ENCODE measurements at places on chromosomes 5 and 9.

- no peak for DNase-seq
Measured at GRCh38 chr9:116550696-116551436, 136.2 kb upstream of the TRIM32 start.

DNA sequence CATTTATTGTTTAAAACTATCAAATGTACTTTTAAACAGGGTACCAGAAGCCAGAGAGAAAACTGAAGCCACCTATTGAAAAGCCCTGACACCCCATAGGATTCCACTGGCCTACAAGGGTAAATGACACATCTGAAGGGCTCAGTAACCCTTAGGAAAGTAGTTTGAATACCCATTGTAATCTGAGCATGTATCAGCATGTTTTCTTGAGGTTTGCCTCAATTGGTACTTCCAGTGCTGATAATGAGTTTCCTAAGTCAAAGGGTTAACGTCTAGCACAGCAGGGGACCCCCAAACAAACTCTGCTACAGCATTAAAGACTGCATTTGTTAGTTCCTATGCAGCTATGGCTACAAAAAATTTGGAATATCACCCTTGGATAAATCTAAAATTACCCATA, 657.1 kb downstream of the NR2F1-AS1 start:
- DNase-seq: no peak

GRCh38 chr5:179860301-179860700, 1.7 kb upstream of the MRNIP start:
- no peak for DNase-seq

- no peak for DNase-seq
Measured at GRCh38 chr5:20368571-20369517, 380.8 kb upstream of the CDH18 start.

- no peak for DNase-seq
Measured at GRCh38 chr9:120985819-120986222, 59.2 kb upstream of the TRAF1 start.

DNA sequence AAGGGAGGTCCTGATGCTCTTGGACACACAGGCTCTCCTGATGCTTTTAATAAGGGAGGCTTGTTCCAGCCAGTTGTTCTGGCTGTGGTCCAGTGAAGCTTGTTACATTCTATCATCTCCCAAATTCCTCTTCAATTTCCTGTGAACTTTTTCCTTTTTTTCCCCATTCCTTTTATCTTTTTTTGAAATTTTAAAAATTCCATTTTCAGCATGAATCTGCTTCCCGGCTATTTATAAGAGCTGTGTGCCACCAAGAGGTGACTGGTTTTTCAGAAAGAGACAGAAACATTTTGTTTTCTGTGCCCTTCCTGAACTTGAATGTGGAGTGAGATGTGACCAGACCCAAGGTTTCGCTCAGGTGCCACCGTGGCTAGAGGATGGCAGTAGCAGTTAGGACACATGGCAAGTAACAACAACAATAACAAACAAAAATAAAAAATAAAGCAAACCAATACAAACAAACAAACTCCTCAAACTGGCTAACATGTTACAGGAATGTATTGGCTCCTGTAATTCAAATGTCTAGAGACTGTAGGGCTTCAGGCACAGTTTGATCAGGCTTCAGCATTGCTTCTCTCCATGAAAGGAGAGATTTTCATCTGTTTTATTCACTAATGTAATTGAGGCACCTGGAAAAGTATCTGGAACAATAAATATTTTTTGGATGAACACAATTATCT, 121.1 kb downstream of the BOD1 start:
- DNase-seq: no peak

GRCh38 chr5:51890435-51891116, 507.3 kb downstream of the ISL1 start:
- DNase-seq: no peak

DNA sequence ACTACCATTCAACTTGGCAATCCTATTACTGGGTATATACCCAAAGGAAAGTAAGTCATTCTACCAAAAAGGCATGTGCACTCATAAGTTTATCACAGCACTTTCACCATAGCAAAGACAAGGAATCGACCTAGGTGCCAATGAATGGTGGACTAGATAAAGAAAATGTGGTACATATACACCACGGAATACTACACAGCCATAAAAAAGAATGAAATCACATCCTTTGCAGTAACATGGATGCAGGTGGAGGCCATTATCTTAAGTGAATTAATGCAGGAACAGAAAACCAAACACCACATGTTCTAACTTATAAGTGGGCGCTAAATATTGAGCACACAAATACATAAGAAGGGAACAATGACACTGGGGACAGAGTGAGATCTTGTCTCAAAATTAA, 65.8 kb upstream of the SUB1 start:
- DNase-seq: no peak

GRCh38 chr9:117546894-117547678, 132.2 kb upstream of the ASTN2 start:
- DNase-seq: no peak

GRCh38 chr9:34289159-34289558, 39.9 kb downstream of the KIF24 start:
- no peak for DNase-seq

GRCh38 chr9:38393128-38393796, 760 bp downstream of the ALDH1B1 start:
- no peak for DNase-seq

DNA sequence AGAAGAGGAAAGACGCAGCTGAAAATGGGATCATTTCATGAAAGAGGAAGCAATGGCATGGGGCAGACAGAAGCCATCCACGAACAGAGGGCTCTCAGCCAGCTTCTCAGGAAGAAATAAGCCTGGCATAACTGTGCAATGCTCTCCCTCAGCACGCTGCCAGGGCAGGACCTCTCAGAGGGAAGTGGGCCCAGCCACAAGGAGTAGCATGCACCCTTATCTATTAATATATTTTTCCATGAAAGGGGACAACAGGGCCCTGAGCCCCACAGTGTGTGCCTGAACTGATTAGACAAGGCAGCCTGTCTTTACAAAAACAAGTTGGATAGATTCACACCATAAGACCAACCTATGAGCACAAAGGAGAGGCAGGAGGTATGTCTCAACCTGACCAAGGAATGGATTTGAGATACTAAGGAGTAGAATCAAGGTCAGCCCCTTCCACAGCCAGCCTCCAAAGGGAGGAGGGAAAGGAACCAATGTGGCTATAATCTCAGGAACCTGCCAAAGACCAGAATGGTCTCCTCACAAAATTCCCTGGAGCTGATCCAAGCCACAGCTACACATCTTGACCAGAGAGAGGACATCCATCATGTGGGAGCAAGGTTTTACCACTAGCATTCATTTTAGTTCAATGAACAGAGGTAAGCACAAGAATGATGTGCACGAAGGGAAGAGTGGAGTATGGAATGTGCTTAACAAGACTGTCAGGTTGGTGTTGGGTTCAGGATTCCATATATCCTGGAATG, 154.8 kb downstream of the SIL1 start:
- no peak for DNase-seq

DNA sequence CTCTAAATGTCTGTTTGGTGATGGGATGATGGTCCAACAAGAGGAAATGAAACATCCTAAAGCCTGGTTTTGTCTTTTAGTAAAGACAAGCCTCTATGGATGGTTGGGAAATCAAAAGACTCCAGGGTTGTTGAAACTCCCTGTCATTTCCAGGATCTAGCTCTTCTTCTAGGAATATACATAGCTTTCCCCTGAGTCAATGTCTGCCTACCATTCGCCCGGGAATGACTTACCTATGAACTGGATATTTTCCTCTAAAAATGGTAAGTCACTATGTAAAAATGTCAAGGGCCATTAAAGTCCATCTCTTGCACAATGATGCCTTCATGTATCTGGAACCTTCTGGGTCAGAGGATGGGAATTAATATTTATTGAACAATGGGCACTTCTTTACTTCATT, 11.1 kb upstream of the KIF12 start:
- no peak for DNase-seq

GRCh38 chr5:112142769-112143270, 276.3 kb downstream of the EPB41L4A start:
- no peak for DNase-seq

- DNase-seq: no peak
Measured at GRCh38 chr5:119470851-119471451, 18.7 kb downstream of the HSD17B4 start.

- DNase-seq: no peak
Measured at GRCh38 chr5:117100176-117100575, 525.6 kb upstream of the SEMA6A start.

DNA sequence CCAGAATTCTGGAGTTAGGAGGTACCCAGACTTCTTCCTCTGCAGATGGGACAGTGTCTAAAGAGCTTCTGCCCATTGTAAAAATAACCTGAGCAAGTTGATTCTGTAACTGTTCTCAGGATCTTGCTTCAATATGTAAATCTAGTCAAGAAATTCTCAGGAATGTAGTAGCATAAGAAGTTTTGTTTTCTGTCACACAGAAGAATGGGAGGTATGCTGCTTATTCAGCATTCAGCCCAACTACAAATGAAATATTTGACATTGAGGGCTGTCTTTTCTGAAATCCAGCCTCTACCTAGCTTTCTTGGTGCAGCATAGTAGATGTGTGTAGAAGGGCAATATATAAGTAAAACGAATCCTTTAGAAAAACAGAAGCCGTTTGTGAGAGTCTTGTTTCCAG, 13.8 kb downstream of the MACIR start:
- DNase-seq: no peak

DNA sequence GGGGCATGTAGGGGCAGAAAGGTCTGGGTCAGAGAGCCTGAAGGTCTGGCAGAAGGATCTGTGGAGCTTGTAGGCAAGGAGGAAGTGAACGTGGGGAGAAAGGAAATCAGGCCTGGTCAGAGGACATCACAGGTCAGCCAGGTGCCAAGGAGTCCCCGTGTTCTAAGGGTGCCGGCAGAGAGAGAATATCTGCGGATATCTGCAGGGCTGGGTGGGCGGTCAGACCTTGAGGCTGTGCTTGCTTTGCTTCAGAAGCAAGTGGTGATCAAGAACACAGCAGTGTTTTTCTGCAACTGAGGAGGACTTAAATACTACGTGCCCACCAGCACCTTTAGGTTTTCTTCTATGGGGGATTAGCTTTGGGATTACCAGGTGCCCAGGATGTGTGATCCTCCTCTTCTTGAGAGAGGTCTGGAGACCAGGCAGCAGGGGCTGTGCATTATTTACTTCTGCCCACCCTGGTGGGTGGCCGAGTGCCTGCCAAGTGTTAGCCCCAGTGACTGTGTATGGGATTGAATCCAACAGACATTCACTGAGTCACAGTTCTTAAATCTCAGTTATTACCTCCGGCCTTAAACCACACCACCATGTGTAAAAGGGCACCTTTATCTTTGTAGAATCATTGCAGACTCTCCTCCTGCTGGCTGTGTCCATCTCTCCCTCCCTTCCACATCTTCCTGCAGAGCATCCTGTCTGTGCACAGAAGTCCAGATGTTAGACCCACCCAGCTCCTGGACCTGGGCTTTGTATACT, 12.5 kb upstream of the SHB start:
- no peak for DNase-seq

- DNase-seq: no peak
Measured at GRCh38 chr5:84306601-84307000, 78.1 kb downstream of the EDIL3 start.

GRCh38 chr5:61969347-61969746, 336.7 kb upstream of the KIF2A start:
- no peak for DNase-seq

GRCh38 chr9:37034305-37034937, 353 bp upstream of the PAX5 start:
- no peak for DNase-seq

DNA sequence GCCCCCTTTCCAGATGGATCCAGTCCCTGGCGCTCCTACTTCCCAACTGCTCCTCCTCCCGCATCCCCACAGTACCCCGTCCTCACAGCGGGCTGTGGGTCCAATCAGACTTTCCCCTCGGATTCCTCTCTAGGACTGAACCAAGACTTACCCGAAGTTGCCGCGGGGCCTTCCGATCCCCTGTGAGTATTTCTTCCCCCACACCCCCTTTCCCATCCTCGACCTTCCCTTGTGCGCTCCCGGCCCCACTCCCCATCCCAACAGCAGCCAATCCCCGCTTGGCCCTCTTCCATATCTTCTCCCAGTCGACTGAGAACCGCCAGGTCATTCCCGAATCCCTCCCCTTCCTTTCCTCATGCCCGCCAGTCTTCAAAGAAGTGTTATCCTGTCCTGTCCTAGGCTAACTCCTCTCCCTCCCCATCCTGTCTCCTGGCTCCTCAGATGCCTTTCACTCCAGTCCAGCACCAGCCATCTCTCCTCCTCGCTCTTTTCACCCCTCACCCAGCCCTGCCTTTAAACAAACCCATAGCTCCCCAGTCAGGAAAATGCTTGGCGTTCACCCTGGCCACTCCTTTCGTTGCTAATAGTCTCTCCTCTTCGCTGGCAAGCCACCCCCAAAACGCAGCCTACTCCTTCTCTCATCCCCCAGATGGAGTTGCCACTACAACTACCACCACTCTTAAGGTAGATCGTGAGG, 646 bp downstream of the SWI5 start:
- no peak for DNase-seq

GRCh38 chr5:141349917-141350619, at the start of gene PCDHGB1:
TSS of gene PCDHGB1 (plus strand) at chr5:141350099. CDS start at chr5:141350261, 162 bp downstream.
- DNase-seq: no peak

GRCh38 chr9:114588651-114589526, 1.3 kb downstream of the ATP6V1G1 start:
- DNase-seq: no peak

DNA sequence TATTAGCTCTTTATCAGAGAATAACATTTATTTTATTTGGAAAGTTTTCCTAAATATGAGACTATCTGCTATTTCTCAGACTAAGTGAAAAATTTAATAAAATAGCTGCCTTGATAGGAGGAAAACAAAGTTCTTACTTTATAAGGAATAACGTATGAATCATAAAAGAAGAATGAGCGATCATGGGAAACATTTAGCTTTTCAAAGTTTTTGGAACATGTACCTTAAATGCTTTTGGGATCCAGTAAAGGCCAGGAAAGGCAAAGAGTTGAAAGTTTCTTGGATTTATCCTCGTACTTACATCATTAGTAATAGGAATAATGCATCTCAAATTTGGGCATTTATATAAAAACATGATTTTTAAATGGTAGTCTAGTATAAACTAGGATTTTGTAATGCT, 19.4 kb downstream of the OGN start:
- no peak for DNase-seq

GRCh38 chr5:171577042-171577758, 157.8 kb downstream of the FGF18 start:
- DNase-seq: no peak

GRCh38 chr5:22605473-22605872, 247.7 kb downstream of the CDH12 start:
- no peak for DNase-seq

DNA sequence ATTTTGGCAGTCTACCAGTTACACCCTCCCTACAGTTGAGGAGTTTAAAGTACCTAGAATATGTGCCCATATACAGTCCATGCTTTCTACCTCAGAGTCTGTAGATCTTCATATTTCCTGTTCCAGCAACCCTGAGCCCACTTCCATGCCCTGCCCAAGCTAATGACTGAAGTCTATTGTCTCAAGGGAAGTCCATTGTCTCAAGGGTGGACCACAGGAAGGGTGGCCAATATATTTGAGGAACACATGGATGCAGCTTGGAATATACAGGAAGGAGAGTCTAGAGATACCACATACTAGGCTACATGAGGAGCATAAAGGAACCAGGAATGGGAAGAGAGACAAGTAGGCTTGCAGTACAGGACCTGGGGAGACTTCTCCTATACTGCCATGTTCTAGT, 274.4 kb downstream of the FER start:
- DNase-seq: no peak

GRCh38 chr5:6715758-6716628, 2.8 kb downstream of the TENT4A start:
- DNase-seq: no peak

- DNase-seq: no peak
Measured at GRCh38 chr9:87515588-87516221, 18.0 kb downstream of the DAPK1 start.

- DNase-seq: no peak
Measured at GRCh38 chr9:77585335-77585786, 62.8 kb downstream of the GNA14 start.

All from activated CD8-positive, alpha-beta memory T cell treated with anti-CD3 and anti-CD28 coated beads for 4 hours (primary cell).